CD4-positive, alpha-beta T cell treated with Interleukin-10 for 1 hour (primary cell): ENCODE measurements at places on chromosomes 16 and 17.

DNA sequence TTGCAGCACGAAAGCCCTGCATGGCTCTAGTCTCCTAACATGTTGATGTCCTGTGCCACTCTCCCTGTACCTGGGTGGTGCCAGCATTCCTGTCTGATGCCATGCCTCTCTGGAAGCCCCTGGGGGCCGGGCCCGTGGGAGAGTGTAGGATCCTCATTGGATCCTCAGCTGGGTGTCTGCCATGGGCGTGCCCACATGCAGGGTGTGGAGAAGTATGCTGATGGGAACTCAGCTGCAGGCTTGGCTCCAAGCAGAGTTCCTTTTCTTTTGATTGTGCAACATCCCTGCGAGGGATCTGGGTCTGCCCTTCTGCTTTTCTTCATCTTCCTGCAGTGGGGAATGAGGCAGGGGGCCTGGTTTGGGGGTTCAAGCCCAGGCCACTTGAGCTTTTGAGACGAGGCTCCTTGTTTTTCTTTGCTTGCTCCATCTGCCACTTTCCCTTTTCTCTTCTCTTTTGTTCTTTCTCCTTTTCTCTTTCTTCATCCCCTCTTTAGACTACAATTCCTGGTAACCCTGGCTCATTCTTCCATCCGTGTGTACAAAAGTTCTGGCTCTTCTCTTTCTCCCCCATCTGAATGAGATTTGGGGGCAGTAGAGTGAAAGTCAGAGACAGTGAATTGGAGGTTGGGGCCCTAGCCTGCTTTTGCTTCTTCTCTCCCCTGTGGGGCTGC lies 32.9 kb downstream of the KSR1 start:
- no peak for DNase-seq

DNA sequence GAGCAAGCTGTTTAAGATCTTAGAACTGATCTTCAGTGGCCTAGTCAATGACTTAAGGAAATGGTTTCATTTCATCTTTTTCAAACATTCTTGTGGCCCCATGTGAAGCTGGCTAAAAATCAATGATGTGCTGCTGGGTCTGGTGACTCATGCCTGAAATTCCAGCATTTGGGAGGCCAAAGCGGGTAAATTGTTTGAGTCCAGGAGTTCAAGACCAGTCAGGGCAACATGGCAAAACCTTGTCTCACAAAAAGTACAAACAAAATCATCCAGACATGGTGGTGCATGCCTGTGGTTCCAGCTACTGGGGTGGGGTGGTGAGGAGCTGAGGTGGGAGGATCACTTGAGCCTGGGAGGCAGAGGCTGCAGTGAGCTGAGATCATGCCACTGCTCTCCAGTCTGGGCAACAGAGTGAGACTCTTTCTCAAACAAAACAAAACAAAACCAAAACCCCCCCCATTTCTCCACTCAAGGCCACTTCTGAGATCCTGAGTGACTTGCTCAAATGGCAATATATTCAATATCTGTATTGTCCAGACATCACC lies 17.4 kb upstream of the COL1A1 start:
- DNase-seq, result no peak

- no peak for DNase-seq
Observed at GRCh38 chr17:13920413-13920812, 148.9 kb upstream of the COX10 start.

- DNase-seq, result no peak
Observed at GRCh38 chr17:12693640-12694039, 27.9 kb downstream of the MYOCD start.
